GM23248 (cell line): ENCODE measurements at places on chromosomes 3 and 15. TPM values are rescaled to one million over a fixed set of nuclear protein-coding genes. Genes with fewer than 3 reads are reported as not detected.

- DNase-seq: no peak
- H3K4me1 ChIP-seq: no peaks in the 10 kb centered on the region
- no peaks in the 10 kb centered on the region for H3K27me3 ChIP-seq
- no peaks in the 10 kb centered on the region for H3K36me3 ChIP-seq
- no peak overlapping the region for H3K4me3 ChIP-seq
- H3K27ac ChIP-seq: no peak overlapping the region
Observed at GRCh38 chr15:67340630-67341029, 86.0 kb downstream of the IQCH start.

DNA sequence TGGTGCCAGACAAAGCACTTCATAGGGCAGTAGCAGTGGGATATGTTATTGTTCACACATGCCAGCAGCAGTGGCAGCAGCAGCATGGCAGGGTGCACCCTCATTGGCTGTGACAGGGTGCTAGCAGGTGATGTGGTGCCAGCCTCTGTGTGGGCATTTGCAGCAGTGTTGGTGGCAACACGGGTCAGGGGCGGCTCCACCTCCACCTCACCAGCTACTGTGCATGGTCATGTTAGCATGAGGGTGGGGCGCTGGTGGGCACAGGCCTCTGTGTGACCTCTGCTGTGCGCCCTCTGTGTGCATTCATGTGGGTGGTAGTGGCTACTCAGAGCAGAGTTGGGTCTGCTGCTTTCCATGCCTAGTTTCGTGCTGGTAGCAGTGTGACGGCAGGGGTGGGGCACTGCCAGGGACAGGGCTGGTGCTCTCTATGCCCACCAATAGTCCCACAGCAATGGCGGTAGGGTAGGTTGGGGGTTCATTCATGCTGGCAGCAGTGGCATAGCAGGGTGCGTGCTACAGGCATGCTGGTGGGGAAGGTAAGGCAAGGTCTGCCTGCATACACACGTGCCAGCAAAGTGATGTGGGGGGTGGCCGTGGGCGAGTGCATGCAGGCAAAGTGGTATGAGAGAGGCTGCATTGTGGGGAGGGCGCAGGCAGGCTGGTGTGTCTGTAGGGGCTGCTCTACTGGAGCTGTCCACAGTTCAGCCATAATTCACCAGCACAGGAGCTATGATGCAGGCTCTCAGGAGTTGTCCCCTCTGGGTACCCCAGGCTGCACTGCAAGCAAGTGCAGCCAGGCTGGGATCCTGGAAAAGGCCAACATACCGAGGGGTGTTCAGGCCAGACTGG, 402.7 kb downstream of the GRM7 start:
- no peaks in the 10 kb centered on the region for H3K27me3 ChIP-seq
- no peak overlapping the region for H3K27ac ChIP-seq
- no peak overlapping the region for H3K4me3 ChIP-seq
- H3K36me3 ChIP-seq: no peaks in the 10 kb centered on the region

DNA sequence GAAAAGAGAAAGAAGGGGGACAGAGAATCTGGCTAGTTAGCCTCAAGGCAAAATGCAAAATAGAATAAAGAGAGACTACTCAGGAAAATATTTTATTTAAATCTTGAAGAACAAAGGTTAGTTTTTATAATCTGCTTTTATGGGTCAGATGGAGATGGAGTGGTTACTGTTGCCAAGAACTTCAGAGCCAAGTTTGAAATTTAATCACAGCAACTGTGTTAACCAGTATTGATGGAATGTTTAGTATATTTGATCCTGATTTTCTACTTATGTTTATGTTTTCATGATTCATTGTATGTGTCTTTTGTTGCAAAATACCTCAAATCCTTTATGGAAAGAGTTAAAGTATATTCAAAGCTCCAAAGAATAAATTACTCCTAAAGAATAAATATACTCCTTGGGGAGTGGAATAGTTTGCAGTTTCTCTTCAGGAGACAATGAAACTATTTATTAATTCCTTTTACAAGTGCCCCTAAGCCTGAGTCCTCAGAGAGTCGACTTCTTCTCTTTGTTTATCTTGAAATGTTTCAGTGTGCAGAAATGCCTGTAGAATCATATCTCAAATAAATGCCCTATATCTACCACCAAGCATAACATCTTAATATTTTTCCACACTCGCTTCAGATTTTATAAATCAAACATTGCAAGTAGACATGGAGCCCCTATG, 60.9 kb upstream of the THSD4 start:
- no peak overlapping the region for H3K4me3 ChIP-seq
- H3K27ac ChIP-seq: peak overlapping the region; percentile 22
- H3K4me1 ChIP-seq: peaks cover 56% of the 10 kb centered on the region
- H3K27me3 ChIP-seq: no peaks in the 10 kb centered on the region
- DNase-seq: no peak
- H3K36me3 ChIP-seq: peaks cover 7% of the 10 kb centered on the region; the same call in 1 of the 2 replicates

- no peak overlapping the region for H3K27ac ChIP-seq
- no peak for DNase-seq
- no peaks in the 10 kb centered on the region for H3K4me1 ChIP-seq
- H3K4me3 ChIP-seq: no peak overlapping the region
Observed at GRCh38 chr3:12289524-12289923, 654 bp downstream of the PPARG start.

- no peaks in the 10 kb centered on the region for H3K4me1 ChIP-seq
- no peak for DNase-seq
- no peak overlapping the region for H3K27ac ChIP-seq
- no peaks in the 10 kb centered on the region for H3K27me3 ChIP-seq
- H3K4me3 ChIP-seq: no peak overlapping the region
Observed at GRCh38 chr3:39978308-39978707, 168.9 kb downstream of the MYRIP start.

DNA sequence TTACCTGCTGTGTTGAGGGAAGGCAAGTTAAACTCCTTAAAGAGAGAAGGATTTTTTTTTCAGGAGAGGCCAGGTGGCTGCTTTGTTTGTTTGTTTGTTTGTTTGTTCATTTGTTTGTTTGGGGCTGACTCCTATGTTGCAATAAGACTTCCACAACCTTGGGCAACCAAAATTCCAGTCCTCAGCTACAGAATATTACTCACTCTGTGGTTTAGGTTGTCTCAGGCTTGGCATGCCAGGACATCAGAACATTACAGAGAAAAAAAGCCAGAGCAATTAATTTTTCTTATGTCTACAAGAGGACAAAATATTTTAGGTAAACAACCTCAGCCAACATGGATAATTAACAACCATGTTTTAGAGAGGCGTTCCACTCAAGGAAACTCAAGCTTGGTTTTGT, 156.7 kb upstream of the ATP11B start:
- no peaks in the 10 kb centered on the region for H3K4me1 ChIP-seq
- H3K27ac ChIP-seq: no peak overlapping the region
- no peaks in the 10 kb centered on the region for H3K36me3 ChIP-seq
- DNase-seq: peak; percentile 4

- H3K4me1 ChIP-seq: no peaks in the 10 kb centered on the region
- H3K27ac ChIP-seq: no peak overlapping the region
- H3K36me3 ChIP-seq: no peaks in the 10 kb centered on the region
- H3K4me3 ChIP-seq: no peak overlapping the region
- DNase-seq: no peak
Observed at GRCh38 chr15:73361337-73361736, 7.4 kb downstream of the HCN4 start.

- peak overlapping the region; percentile 77 for H3K27ac ChIP-seq
- no peaks in the 10 kb centered on the region for H3K36me3 ChIP-seq
- peak; percentile 94 for DNase-seq
- no peaks in the 10 kb centered on the region for H3K27me3 ChIP-seq
Observed at GRCh38 chr3:124878561-124879336, 8.4 kb downstream of the ITGB5 start.

DNA sequence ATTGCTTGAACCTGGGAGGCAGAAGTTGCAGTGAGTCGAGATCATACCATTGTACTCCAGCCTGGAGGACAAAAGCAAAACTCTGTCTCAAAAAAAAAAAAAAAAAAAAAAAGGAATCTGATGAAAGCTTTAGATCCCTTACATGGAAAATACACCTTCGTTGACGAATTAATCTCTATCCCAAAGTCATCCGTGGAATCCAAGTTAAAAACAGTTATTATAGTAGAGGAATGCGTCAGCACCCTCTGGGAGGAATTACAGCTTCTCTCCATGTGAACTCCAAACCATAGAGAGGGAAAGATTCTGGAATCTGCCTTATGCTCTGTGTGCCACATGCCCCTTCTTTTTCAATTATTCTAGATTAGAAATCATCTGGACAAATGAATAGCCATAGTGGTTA, 192.3 kb upstream of the C2CD4B start:
- DNase-seq: no peak
- no peak overlapping the region for H3K27ac ChIP-seq
- no peak overlapping the region for H3K4me3 ChIP-seq
- peaks cover 7% of the 10 kb centered on the region; the same call in 1 of the 2 replicates for H3K4me1 ChIP-seq
- no peaks in the 10 kb centered on the region for H3K27me3 ChIP-seq
- H3K36me3 ChIP-seq: no peaks in the 10 kb centered on the region

- no peak overlapping the region for H3K4me3 ChIP-seq
- H3K27ac ChIP-seq: no peak overlapping the region
- H3K27me3 ChIP-seq: peaks cover 10% of the 10 kb centered on the region
- no peaks in the 10 kb centered on the region for H3K4me1 ChIP-seq
- H3K36me3 ChIP-seq: no peaks in the 10 kb centered on the region
- no peak for DNase-seq
Observed at GRCh38 chr15:68755731-68756130, 65.0 kb downstream of the ANP32A start.

GRCh38 chr3:185900228-185900627, 37.6 kb downstream of the TRA2B start:
- no peaks in the 10 kb centered on the region for H3K27me3 ChIP-seq
- peak overlapping the region; percentile 43 for H3K27ac ChIP-seq
- H3K4me3 ChIP-seq: no peak overlapping the region
- peaks cover 4% of the 10 kb centered on the region for H3K4me1 ChIP-seq
- DNase-seq: peak; percentile 99
- H3K36me3 ChIP-seq: no peaks in the 10 kb centered on the region

GRCh38 chr15:47754312-47754711, 37.0 kb downstream of the SEMA6D start:
- peaks cover 30% of the 10 kb centered on the region for H3K4me1 ChIP-seq
- DNase-seq: peak; percentile 16
- H3K36me3 ChIP-seq: no peaks in the 10 kb centered on the region
- H3K27me3 ChIP-seq: no peaks in the 10 kb centered on the region

- H3K27ac ChIP-seq: no peak overlapping the region
- no peaks in the 10 kb centered on the region for H3K36me3 ChIP-seq
- H3K4me1 ChIP-seq: no peaks in the 10 kb centered on the region
- DNase-seq: no peak
- no peak overlapping the region for H3K4me3 ChIP-seq
Observed at GRCh38 chr3:139716908-139717485, 39.2 kb upstream of the NMNAT3 start.

- H3K4me1 ChIP-seq: peaks cover 2% of the 10 kb centered on the region; the same call in 1 of the 2 replicates
- no peaks in the 10 kb centered on the region for H3K36me3 ChIP-seq
- H3K27me3 ChIP-seq: no peaks in the 10 kb centered on the region
- DNase-seq: peak; percentile 55
Observed at GRCh38 chr3:90015688-90016356, 908.4 kb downstream of the EPHA3 start.

GRCh38 chr3:114903213-114903612, 243.9 kb downstream of the ZBTB20 start:
- no peak overlapping the region for H3K4me3 ChIP-seq
- H3K27me3 ChIP-seq: no peaks in the 10 kb centered on the region
- 0 out of 2 replicates have a peak, but pooled peaks cover 5% of the 10 kb centered on the region for H3K4me1 ChIP-seq
- H3K36me3 ChIP-seq: no peaks in the 10 kb centered on the region
- peak; percentile 8 for DNase-seq

DNA sequence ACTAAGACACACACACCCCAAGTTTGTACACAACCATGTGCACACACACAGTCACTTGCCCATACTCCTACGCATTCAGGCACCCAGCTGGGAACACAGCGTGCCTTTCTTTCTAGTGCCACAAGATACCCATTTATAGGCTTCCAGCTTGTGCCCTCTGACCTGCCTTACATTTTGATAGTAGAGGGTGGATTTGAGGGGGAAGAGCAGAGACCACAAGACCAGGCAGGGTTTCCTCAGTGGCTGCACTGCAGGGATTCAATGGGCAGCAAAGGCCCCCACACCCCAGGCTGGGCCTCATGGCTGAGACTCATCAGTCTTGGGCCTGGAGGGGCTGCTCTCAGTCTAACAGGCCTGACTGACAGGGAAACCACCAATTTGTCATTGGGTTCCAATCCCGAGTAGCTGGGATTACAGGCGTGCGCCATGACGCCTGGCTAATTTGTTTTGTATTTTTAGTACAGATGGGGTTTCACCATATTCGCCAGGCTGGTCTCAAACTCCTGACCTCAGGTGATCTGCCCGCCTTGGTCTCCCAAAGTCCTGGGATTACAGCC, 18.8 kb upstream of the ANKDD1A start:
- no peaks in the 10 kb centered on the region for H3K36me3 ChIP-seq
- H3K27ac ChIP-seq: no peak overlapping the region
- no peak overlapping the region for H3K4me3 ChIP-seq
- no peaks in the 10 kb centered on the region for H3K27me3 ChIP-seq
- no peak for DNase-seq

DNA sequence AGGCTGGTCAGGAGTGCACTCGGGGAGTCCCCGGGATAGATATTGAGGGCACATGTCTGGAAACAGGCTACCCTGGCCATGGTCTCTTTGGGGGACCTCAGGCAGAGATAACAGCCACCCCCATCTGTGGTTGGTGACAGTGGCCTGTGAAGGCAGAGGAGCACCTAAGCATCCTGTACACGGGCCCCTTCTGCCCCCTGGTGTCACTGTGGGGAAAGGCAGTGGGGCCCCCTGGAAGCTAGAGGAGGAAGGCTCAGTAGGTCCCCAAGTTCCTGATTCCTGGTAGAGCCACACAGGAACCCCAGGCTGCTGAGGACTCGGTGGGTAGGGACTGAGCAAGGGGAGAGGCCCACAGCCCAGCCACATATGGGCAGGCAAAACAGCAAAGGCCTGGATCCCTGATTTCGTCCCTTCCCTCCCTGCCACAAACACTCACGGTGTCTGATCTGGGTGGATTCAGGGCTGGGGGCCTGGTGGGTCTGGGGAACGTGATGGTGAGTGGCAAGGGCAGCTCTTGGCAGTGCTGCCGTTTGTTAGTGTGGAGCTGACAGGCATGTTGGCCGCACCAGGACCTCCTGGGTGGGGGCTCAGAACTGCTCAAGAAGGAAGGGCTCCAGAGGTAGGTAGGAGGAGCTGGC, 14.1 kb upstream of the CXCR6 start:
- H3K27ac ChIP-seq: no peak overlapping the region
- no peaks in the 10 kb centered on the region for H3K27me3 ChIP-seq
- no peaks in the 10 kb centered on the region for H3K36me3 ChIP-seq
- peaks cover 8% of the 10 kb centered on the region; the same call in 1 of the 2 replicates for H3K4me1 ChIP-seq
- no peak overlapping the region for H3K4me3 ChIP-seq
- peak; percentile 64 for DNase-seq

DNA sequence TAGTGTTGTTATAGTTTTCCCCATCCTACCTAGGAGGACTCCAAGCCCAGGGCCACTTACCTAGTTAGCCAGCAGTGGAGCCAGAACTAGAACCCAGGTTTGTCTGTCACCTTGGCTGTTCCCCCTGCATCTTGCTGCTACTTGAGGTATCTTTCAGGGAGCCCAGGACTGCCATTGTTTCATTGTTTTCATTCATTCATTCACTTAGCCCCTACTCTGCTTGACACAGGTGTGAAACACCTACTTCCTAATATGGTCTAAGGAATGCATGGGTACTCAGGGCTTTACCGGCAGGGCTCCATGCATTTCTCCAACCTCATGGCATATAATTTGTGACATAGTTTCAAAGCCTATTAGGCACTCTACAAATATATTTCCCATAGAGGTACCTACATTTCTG, 266.6 kb upstream of the TPM1 start:
- H3K4me1 ChIP-seq: peaks cover 29% of the 10 kb centered on the region
- H3K36me3 ChIP-seq: no peaks in the 10 kb centered on the region
- no peak for DNase-seq
- no peak overlapping the region for H3K4me3 ChIP-seq

SLC24A5 gene
- not detected in 2 replicates for total RNA-seq

PLA2G4E gene
- total RNA-seq: not detected in 2 replicates

CLSTN2 gene
- total RNA-seq: not detected in 2 replicates

MGA gene
- total RNA-seq: 14.8 and 28.2 TPM in 2 replicates

ITIH3 gene
- not detected in 2 replicates for total RNA-seq

PLSCR2 gene
- total RNA-seq: not detected in 2 replicates

BUB1B gene
- total RNA-seq: 9.4 and 23.4 TPM in 2 replicates
